ENCODE measurements at places on chromosomes 11 and 22.

- DNase-seq: no peak
These were observed 86.8 kb upstream of the TIMP3 start for GRCh38 chr22:32714458-32715430.

DNA sequence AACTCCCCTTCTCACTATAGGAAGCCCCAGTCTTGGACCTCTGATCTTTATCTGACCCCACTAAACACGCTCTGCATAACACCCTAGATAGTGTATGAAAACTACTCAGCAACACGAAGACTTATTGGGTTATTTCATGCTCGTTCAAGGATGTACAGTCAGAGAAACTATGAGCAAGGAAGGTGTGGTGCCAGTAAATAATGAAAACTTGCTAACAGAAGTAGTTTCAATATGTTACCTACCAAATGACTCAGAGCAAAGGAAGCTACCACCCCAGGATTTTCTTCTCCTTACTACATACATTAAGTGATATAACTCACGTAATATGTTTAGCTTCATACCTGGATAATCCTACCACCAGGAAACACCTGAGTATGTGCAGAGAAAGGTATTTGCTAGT is 25.9 kb upstream of the LYVE1 start:
- DNase-seq: no peak

GRCh38 chr22:39487826-39488520 is 14.1 kb upstream of the MIEF1 start:
- no peak for DNase-seq

GRCh38 chr22:41899992-41900651 is 14.8 kb downstream of the SHISA8 start:
- DNase-seq: no peak

DNA sequence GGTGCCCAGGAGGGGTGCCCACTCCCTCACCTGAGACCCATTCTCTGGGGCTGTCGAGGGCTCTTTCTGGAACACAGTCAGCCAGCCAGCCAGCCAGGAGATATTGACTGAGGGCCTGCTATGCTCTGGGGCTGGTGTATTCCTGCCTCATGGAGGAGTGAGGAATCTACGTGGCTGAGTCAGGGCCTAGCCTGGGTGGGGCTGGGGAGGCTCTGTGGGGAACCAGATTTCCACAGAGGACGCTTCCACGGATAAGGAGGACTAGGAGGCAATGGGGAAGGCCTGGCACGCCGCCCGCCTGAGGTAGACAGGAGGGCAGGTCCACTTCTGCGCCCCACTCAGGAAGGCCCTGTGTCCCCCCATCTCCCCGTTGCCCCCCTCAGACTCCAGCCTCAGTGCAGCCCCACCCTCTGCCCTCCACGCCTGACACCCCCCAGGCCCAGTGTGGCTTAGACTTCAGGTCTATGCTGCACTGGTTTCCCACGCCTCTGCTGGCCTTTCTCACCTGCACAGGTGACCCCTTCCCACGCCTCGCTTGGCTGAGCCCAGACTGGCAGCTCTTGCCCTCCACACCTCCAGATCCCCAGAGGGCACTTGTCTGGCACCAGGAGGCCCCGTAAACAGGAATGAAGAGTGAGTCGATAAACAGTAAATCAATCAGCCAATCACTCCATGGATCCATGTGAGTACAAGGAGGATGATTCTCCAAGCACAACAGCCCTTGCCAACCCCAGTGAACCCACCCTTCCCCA is 37.5 kb downstream of the MACROD1 start:
- no peak for DNase-seq

DNA sequence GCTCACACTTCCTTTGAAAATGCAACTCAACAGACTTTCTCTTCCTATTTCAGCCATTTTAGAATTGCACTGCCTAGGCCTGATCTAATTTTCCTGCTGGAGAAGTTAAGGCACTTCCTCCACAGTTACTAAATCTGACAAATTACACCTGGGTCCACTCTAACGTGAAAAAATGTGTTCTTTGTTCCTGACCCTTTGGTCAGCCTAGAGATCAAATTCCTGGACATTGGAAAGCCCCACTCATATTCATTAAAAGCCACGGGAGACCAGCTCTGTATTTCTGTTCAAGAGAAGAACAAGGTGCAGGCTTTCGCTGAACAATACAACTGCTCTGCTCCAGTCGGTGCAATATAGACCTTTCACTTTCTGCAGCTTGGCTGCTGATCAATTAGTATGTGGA is 96.6 kb downstream of the MPPED2 start:
- no peak for DNase-seq

GRCh38 chr11:126683766-126684728 is 316.5 kb downstream of the KIRREL3 start:
- DNase-seq: no peak

- no peak for DNase-seq
These were observed 15.3 kb upstream of the MYRF start for GRCh38 chr11:61737131-61737530.

DNA sequence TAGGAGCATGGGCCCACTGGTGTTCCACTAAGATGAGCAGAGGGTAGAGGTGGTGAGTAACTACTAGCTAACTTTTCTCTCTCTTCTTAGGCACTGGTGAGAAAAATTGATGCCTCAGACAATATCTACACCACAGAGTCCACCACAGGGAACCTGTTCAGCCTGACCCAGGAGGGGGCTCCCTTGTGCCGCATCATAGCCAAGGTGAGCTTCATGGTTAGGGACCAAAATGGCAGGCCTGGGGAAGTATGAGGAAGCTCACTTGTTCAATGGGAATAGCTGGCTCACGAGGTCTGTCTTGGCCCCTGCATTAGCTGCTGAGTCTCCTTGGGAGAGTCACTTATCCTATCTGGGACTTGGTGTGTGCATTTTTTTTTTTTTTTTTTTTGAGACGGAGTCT is 75.9 kb downstream of the INSC start:
- DNase-seq: no peak

- no peak for DNase-seq
These were observed 40.1 kb upstream of the PPARA start for GRCh38 chr22:46110215-46110614.

DNA sequence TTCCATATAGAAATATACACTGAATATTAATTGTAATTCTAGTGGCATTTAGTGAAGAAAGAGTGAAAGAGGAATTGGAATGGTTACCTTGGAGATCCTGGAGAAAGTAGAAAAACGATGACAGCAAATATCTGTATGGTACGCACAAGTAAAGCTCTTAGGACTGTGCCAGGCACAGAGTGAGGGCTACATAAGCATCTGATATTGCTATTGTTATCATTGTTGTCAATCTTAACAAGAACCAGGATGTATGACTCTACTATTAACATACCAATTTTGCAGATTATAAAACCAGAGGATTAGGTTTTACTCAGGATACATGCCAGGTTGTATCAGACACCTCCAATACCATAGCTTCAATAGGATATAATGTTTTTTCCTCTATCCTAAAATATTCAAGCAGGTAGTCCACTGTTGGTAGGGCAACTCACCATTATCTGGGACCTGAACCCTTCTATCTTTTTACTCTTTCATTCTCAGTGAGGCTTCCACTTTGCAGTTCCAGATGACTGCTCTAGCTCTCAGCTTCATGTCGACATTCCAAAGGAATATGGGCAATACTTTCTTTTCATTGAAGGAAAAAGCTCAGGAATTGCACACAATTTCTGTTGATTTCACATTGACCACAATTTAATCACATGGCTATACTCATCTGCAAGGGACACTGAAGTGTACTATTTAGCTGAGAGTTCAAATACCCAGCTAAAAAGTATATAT is 73.2 kb downstream of the RAB38 start:
- peak; percentile 1 for DNase-seq

GRCh38 chr22:26701323-26701722 is 43.9 kb downstream of the MIAT start:
- DNase-seq: no peak

DNA sequence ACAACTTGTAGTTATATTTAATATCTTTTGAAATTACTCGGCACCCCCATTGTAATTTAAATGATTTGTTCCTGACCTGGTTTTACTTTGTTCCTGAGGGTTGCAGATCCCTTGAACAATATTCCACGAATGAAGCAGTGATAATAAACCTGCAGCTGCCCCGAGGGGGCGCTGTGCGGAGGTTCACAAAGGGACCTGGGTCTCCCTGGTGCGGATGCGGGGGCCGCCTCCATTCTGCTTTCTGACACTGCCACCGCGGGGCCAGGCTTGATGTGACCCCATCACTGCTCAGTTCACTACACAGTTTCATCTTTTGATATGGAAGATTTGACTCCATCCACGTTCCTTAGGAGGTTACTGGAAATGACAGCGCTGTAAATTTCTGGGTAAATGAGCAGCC is 62.9 kb upstream of the PRODH start:
- DNase-seq: no peak

DNA sequence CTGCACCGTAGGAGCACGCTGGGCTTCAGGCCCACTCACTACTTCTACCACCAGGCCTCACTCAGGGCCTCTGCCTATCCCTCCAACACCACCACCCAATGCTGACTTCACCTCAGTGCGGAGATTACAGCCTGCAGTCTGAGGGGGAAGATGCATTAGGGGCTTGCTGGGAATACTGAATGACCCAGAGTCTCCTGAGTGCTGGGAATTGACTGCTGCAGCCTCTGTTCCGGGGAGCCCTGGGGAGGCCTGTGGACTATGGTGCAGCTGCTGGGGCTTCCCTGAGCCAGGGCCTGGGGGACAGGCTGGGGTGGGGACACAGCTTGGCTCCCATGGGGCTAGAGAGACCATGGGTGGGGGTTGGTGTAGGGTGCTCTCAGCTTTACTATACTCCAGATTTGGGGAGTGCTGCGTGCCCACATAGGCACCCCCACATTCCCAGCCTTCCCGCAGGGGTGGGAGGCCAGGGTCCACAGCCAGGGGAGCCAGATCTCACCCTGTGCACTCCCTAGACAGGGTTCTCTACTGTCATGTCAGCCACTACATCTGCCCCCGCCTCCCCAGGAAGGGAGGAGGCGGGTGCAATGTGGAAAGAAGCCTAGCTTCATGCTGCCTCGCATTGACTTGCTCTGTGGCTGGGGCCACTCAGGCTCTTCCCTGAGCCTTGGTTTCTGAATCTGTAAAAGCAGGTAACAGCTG is 44.4 kb downstream of the GDPD5 start:
- DNase-seq: no peak

GRCh38 chr11:76075716-76076115 is 130.6 kb downstream of the WNT11 start:
- DNase-seq: peak; percentile 49

GRCh38 chr11:12188548-12189317 is 78.3 kb downstream of the MICAL2 start:
- no peak for DNase-seq

DNA sequence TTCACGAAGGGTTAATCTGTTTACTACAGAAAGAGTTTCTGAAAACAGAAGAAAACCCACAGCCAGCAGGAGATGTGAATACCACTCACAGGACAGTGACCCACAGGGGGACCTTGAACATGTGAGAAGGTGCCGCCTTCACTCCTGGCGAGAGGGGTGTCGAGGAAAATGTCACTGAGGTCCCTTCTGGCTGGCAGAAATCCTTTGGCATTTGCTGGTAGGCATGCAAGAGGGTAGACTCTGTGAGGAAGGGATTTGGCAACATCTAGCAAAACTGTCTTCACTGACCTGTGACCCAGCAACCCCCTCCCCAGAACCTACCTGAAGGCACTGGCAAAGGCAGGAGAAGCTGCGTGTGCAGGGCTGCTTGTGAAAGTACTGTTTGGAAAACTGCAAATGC is 8.6 kb downstream of the KCNQ1 start:
- DNase-seq: no peak

DNA sequence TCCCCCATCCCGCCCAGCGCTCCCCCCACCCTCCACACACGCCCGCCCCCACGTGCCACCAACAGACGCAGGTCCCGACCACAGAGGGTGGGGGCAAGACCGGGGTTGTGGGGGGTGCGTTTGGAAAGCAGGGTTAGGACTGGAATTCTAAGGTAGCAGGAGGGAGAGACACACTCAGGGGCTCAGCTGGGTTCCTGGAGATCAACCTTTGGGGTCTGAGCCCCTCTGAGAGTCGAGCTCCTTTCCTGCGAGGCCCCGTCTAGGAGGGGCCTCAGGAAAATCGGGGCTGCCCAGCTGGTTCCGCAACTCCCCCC is 429 bp downstream of the PGGHG start:
- DNase-seq: no peak

DNA sequence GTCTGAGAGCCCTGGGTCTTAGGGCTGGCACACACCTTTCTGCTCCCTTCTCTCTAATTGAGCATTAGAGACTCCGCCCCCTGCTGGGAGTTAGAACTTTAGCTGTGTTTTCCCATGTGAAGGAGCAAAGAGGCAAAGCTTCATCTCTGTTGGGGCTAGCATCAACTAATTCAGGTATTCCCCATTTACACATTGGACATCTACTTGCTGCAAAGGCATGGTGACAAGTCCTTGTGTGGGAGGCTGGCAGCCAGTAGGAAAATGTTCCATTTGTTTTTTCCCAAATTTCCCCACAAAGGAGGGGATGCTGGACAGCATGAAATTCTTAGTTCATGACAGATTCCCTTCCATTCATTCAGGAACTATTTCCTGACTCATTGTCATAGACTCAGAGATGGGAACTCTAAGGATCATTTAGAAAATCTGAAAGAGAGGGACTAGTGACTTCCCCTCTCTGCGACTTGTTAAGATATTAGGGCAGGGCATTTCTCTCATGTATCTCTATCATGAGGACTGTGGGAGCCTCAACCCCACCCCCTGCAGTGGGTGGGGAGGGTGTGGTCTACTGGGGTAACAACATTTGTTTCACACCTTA is 3.6 kb downstream of the CD44 start:
- DNase-seq: peak; percentile 88

DNA sequence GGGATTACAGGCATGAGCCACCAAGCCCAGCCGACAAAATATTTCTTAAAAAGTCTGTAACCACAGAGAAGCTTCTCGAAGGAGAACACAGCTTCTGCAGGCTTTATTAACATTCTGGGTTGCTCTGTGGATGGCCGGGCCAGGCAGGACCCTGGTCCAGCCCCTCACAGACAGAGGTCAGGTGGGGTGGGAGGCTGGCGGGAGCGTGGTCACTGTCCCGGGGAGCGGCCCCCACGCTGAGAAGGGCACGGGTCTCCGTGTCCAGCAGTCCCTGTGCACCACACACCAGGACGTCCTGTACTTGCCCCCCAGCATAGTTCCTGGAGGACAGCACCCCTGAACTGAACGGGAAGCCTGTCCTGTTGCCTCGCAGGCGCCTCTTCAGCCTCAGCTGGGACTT is 19.4 kb downstream of the DRD4 start:
- DNase-seq: no peak

- DNase-seq: no peak
These were observed 40.2 kb downstream of the WT1 start for GRCh38 chr11:32395127-32395526.
